ENCODE measurements at places on chromosomes 7 and 10. TPM values are rescaled to one million over a fixed set of nuclear protein-coding genes. Genes with fewer than 3 reads are reported as not detected.

GRCh38 chr10:26779176-26779860, 81.4 kb downstream of the ABI1 start:
- DNase-seq = no peak

DNA sequence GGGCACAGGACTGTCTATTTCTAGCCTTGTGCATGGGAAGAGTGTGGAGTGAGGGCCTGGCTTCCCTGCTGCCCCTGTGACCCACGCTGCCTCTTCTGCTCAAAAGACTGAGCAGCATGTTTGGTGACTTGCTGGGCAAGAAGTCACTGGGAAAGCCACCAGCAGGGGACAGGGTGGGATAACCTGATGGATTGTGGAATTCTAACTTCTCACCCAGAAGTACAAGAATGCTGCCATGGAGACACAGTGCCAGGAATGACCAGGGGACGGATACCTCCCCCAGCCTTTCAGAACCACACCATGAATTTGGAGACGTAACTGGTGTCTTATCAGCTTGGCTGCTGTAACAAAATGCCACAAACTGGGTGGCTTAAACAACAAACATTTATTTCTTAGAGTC, 28.4 kb downstream of the GALNTL5 start:
- no peak for DNase-seq

DNA sequence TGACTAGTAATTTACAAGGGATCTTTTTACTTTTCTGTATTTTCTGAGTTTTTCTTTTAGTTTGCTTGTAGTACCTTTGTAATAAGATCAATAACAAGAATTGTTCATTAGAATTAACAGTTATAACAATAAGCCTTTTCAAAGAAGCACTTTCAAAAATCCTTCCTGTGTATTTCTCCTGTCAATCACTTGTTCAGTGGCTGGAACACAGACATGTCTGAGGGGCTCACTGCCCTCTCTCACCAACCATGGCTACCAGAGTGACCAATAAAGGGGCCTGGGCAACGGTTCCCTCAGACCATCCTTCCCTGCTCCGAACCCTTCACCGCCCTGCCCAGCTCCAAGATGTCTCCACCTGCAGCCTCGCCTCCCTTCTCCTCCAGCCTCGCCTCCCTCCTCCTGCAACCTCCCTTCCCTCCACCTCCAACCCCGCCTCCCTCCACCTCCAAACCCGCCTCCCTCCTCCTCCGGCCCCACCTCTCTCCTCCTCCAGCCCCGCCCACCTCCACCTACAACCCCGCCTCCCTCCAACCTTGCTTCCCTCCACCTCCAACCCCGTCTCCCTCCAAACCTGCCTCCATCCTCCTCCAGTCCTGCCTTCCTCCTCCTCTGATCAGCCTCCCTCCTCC, 353.4 kb downstream of the TNS3 start:
- DNase-seq = no peak

DNA sequence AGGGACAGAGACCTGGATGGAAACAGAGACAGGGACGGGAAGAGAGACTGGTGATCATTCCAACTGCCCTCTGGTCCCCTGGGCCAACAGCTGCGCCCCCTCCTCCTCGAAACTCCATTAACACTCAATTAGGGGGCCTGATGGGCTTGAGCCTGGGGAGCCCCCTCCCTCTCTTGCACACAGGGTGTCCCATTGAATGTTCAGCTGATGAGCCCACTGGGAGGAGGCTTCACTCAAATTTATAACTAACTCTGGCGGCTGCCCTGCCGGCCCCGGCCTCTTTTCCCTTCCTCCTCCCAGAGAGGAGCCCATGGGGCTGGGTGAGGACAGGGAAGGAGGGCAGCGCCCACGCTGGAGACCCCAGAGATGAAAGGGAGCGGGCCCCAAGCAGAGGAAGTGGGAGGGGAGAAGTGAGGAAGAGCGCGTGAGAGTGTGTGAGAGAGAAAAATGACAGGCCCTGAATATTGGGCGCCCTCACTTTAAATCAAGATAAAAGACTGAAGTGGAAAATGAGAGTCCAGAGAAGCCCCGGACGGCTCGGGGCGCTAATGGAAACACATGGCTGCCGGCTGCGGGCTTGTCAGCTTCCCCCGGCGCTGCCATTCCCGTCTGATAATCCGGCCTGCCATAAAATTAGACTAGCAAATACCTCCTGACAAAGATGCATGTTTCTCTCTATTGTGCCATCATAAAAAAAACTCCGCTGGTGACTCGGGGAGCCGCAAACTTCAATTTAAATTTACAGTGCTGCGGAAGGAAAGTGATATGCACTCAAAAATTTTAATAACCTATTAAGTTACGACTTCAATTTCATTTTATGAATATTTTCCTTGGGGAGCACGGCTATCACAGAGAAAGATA, 58.0 kb upstream of the PAX2 start:
- DNase-seq = no peak

GRCh38 chr10:5943536-5943935, 33.8 kb downstream of the IL15RA start:
- DNase-seq = no peak

- peak; percentile 33 for DNase-seq
Measured at GRCh38 chr7:28755255-28755654, 202.9 kb downstream of the TRIL start.

DNA sequence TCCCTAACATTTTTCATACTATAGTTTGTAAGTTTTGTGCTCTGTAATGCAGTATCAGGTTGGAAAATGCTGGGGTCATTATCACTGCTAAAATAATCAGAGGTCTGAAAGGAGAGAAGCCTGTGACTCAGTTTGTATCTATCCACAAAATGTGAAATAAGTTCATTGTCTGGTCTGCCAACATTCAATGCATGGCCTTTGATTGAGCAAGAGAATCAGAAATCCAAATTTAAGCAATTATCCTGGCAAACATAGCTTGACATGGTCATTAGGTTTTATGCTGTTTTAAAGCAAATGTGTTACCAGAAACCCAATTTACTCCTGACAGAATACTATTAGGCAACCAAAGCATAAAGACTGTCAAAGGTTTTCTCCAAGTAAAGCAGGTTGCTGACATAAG, 709.7 kb upstream of the SEMA3D start:
- no peak for DNase-seq

GRCh38 chr10:77604063-77604462, 33.5 kb downstream of the KCNMA1 start:
- no peak for DNase-seq

- DNase-seq = no peak
Measured at GRCh38 chr7:112272921-112273561, 66.5 kb downstream of the ZNF277 start.

DNA sequence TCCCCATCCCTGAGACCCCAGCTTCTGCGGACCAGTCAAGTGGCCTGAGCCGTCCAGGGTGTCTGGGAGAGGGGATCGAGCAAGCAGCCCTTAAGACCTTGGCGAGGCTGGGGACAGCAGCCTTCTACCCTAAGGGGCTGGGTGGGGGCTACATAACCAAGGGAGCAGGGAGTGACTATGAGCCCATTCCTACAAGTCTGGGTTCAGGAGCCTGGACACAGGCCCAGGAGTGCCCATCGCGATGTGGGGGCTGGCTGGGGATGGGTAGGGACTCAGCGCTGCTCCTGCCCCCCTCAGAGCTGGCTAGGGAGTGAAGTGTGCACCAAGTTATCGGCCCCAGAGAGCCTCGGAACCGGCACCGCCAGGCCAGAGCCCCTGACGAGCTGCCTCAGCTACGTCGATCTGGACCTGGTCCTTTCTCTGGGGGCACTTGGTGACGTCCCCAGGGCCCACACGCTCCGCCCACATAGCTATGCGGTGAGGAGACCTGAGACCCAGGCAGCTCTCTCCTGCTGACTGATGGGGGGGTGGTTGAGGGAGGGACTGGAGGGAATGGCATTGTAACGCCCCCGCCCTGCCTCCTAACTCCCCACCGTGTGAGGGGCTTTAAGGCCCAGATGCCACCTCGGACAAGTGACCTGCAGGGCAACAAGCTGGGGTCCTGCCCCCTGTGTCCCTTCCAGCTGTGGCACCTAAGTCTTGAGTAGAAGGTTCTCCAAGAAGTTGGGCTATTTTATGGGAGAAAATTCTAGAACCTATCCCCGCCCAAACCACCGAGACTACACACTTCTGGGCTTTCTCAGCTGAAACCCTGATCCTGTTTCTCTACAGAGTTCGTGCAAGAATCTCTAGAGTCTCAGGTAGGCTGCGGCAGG, 2.5 kb downstream of the SAP25 start:
- DNase-seq = no peak

- no peak for DNase-seq
Measured at GRCh38 chr7:71613313-71613712, 481.4 kb downstream of the GALNT17 start.

DNA sequence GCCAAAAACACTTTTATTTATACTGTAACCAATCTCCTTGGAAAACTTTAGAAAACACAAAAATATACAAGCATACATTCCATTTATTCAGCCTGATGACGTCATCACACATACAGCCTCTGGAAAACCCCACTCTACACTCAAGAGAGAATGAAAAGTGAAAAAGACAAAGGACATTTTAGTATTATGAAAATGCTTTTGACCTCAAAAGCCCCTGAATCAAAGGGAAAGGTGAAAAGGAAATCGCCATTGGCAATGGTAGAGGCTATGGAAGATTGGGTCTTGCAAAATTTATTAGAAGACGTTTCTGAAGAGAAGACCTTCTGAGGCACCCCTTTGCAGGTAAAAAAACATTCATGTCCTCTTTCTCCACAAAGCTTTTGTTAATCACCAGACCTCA, 82.9 kb upstream of the STRIP2 start:
- DNase-seq = no peak

GRCh38 chr10:77899690-77900089, 26.9 kb downstream of the DLG5 start:
- DNase-seq = no peak

PHKG1 gene
- total RNA-seq = 0.31 TPM

IFIT2 gene
- total RNA-seq = 17.0 TPM

TACC2 gene
- total RNA-seq = 32.4 TPM

C10orf67 gene
- not detected for total RNA-seq

LIPF gene
- not detected for total RNA-seq

GBF1 gene
- total RNA-seq = 31.8 TPM

NOBOX gene
- total RNA-seq = not detected

MLXIPL gene
- 37.3 TPM for total RNA-seq

ZNF804B gene
- not detected for total RNA-seq

GSDME gene
- 36.9 TPM for total RNA-seq

AFAP1L2 gene
- 3.7 TPM for total RNA-seq

All from omental fat pad (tissue), 4 donors.